NCI-H524 (cell line): ENCODE measurements at places on chromosomes 4 and X.

DNA sequence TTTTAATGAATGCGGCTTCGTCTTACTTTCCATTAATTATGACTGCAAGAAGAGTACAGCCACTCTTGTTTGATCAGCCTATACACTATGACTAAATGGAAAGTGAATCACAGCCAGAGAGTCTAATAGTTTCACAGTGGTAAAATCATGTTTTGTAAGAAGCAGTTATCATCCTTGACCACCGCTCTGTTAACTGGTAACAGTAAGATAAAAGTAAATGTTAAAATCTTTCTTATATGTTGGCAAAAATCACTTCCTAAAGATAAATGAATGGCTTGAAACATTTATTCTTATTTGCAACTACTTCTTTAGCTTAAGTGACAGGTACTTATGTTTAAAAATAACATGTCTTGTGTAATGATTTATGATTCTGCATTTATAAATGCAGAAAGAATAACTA lies 13.2 kb downstream of the GALNT7 start:
- no peak for DNase-seq

DNA sequence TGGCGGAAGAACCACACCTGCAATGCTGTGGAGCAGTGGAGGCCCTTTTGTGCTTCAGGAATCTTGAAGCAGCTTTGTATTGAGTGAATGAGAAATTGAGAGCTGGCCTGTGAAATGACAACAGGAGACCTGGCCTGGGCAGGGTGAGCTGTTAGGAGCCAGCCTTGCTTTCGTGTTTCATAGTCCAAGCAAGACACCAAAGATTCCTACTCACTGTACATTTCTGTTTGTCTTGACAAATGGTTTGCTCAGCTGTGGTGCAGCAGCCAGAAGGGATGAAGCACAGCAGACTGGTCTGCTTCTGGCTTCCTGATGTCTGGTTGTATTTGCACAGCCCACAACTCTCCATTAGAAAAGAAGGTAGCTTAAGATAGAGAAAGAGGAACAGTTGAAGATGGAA lies 96.5 kb downstream of the GATB start:
- DNase-seq: no peak

DNA sequence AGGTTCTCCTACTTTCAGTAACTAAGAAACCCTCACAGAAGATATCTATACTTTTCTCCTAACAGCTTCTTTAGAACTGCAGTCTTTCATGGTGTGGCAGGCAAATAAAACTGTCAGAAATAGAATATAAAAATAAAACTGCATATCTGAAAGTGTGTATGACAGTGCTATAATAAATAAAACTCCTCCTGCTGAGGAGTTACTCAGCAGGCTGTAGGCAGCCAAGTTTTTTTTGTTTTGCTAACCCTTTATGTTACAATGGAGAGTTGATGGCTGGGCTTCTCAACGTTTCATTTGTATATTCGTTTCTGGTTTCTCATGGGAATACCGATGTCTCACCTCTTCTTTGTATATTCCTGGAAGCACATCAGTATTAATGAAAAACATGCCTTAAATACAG lies 18.2 kb upstream of the UGT2B10 start:
- DNase-seq: no peak

DNA sequence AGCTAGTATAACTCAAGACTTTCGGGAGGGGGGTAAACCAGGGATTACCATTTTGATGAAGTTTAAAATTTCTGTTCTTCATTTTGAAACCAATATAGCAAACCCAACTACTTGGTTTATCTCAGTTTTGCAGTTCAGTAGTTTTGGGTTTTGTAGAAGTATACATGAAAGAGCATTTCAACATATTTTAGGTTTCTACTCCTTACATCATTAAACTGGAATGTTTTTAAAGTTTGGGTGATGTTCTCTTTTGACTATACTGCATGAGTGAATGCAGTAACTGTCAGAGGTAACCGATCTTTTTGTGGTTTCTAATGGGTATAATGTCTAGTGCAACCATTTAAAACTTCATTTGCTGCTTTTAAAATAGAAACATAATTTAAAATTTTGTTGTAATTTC lies 248.3 kb upstream of the MAD2L1 start:
- DNase-seq: no peak

- DNase-seq: no peak
Measured at GRCh38 chr4:2076908-2077536, 17.9 kb downstream of the NAT8L start.

- no peak for DNase-seq
Measured at GRCh38 chr4:152558396-152558795, 22.5 kb upstream of the FBXW7 start.

GRCh38 chr4:73508651-73509050 lies 27.1 kb downstream of the AFM start:
- DNase-seq: no peak

DNA sequence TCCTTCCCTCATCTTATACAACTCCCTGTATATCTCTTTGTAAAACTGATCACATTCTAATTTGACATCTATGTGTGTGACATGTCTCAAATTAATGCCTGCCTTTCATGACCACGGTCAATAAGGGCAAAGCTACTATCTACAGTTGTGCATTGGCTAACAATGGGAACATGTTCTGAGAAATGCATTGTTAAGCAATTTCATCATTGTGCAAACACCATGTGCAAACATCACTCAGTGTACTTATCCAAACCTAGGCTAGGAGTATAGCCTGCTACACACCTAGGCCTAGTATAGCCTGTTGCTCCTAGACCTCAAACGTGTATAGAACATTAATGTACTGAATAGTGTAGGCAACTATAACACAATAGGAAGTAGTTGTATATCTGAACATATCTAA lies 95.0 kb downstream of the BANK1 start:
- DNase-seq: no peak

- DNase-seq: no peak
Measured at GRCh38 chr4:40600850-40601249, 28.8 kb downstream of the RBM47 start.

- DNase-seq: no peak
Measured at GRCh38 chrX:139750390-139750789, 42.4 kb upstream of the MCF2 start.

DNA sequence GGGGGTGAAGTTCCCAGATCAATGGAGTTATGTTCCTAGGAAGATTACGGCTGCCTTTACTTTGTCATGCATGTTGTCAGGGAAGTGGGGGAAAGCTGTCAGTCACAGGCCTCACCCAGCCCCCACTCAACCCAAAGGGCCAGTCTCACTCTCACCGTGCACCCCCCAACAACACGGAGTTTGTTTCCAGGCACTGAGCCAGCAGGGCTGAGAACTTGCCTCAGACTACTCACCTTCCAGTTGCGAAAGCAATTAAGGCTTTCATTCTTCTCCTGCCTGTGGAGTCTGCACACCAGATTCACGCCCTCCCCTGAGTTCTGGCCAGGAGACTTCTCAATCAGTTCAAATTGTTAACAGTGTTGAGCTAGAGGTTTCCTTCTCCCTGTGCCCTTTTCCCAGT lies 114.3 kb downstream of the SH3BGRL start:
- no peak for DNase-seq

- no peak for DNase-seq
Measured at GRCh38 chrX:39721566-39722279, 376.0 kb downstream of the BCOR start.

GRCh38 chr4:168139336-168139735 lies 47.0 kb downstream of the ANXA10 start:
- DNase-seq: no peak

- no peak for DNase-seq
Measured at GRCh38 chr4:163269166-163269565, 63.2 kb downstream of the NPY1R start.

DNA sequence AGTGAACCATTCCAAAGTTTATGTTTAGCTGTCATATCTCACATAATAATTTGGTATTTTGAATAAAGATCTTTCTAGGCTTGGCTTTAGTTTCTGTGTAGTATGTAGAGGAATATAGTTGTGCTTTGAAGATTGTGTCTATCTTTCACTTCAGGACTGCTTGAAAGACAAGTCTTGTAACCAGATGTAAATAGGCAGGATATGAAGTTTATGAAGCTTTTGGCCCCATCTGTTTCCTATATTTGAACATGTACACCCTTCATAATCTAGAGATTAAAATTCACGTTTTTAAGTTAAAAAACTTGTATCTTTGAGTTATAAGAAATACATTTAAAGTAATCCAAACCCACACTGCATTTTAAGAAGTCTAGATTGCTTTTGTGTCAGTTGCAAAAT lies 11.7 kb upstream of the FREM3 start:
- DNase-seq: no peak

GRCh38 chr4:72295966-72296557 lies 264.3 kb downstream of the NPFFR2 start:
- DNase-seq: peak; percentile 56

DNA sequence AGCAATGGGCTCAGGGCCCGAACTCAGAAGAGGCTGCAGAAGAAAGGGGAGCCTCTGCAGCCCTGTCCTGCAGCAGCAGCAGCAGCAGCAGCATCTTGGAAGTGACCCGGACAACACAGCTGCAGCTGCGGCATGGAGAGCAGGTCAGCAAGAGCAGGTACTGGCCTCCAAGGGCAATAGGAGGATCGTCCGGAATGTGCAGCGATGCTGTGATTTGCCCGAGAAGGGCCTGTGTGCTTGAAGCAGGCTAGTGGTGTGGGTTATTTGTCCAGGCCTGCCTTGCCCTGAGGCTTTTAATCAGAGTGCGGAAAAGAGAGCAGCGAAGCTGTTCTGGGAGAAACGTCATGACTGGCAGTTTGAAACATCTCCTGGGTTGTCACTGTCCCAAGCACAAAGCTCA lies 126.0 kb downstream of the F11 start:
- DNase-seq: no peak

DNA sequence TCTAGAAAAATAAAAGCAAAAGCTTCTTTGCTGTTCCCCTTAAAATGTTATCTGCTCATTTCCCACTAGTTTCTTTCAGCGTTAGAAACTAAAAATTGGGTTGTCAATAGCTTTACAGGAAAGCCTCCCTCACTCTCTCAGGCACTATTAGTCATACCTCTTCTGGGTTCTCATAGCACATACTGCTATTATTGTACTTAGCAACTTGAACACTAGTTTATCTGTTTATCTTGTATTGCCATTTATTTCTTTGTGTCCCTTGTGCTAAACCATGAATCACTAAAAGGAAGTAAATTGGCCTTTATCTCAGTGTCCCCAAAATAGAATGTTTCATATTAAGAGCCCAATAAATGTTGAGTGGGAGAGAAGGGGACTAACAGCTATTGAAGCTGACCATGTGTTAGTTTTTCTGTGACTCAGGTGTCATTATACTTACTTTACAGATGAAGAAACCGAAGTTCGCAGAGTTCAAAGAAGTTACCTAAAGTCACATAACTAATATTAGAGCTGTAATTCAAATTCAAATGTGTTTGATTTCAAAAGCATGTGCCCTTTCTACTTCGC lies 124.8 kb upstream of the CITED1 start:
- no peak for DNase-seq

DNA sequence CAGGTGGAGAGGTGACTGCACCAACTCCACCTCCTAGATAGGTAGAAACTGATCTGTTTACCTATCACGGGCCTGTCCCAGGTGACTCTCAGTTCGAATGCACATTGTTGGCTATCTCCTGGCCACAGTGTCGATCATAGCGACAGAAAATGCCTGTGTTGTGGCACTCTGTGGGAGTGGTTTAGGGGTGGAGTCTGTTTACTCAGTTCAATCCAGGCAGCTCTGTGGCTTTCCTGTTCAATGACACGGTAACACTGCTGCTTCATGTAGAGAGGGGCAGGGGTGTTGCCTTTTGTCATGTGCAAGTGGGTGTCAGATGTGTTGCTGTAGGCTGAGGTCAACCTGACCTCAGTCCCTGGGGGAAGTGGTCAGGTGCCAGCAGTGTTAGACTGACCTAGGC lies 1602.4 kb downstream of the TECRL start:
- DNase-seq: no peak

DNA sequence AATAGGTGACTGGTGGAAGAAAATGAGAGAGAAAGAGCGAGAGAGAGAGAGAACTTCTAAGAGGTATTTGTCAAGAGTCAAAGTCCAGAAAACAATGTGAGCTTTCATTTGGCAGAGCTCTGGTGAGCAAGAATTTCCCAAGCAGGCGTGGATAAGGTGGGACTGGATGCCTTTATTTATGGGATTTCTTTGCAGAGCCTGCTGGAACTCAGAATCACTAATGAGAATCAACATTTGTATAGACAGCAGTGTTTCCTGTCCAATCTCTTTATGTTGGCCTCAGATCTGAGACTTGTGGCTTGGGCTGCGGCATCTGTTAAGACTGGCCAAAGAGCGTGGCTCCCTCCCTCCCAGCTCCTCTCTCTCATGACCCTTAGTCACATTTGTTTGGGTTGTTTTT lies 67.9 kb upstream of the TBL1X start:
- no peak for DNase-seq

- no peak for DNase-seq
Measured at GRCh38 chr4:166482758-166483157, 609.7 kb downstream of the TLL1 start.

DNA sequence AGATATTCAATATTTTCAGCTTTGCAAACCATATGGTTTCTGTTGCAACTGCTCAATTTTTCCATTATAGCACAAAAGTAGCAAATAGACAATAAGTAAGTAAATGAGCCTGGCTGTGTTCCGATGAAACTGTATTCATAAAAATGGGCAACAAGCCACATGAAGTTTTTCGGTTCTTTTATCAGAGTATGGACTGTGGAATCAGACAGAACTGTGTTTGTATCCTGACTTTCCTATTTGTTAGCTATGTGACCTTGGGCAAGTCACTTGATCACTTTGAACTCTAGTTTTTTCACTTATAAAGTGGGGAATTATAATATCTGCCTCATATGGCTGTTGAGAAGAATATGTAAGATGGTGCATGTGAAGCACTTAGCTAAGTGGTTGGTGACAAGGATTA lies 23.4 kb upstream of the ADGRA3 start:
- DNase-seq: no peak

GRCh38 chr4:69782651-69783310 lies 22.4 kb upstream of the SULT1B1 start:
- DNase-seq: no peak

- DNase-seq: no peak
Measured at GRCh38 chr4:41852229-41852628, 83.0 kb upstream of the TMEM33 start.

DNA sequence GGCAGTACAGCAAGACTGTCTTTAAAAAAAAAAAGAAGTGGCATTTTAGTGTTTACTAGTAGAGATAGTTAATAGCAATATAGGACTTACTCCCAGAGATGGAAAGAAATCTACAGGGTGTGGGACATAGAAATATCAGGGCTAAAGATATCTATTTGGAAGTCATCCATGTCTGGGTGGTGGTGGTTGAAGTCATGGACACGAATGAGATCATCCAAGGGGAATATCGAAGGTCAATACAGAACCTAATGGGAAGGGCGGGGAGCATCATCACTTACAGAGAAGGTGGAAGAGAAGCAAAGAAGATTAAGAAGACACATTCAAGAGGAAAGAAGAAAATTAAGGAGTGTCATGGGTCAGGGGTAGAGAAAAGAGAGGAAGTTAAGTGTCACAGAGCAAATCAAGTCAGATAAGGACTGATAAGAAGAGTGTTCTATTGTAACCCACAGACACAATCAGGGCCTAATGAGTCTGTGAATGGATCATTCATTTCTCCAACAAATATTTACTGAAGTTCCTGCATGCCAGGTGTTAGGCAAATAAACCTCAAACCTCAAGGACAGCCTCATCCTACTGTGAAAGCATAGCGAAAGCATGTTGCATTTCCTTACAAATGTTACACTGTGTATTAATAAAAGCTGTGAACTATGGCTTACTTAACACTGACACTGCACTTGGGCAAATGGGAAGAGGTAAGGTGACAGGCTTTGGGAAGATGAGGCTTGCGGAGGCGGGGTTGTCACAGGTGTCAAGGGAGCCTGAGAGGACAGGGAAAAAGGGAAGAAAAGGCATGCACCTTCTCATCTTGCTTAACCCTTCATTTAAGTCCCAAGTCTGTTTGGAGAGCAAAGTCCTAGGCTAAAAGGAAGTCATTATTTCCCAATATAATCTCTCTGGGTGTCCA lies 65.3 kb downstream of the ELOVL6 start:
- DNase-seq: no peak
